ENCODE measurements at places on chromosomes 7 and 10. TPM values are rescaled to one million over a fixed set of nuclear protein-coding genes. Genes with fewer than 3 reads are reported as not detected.

DNA sequence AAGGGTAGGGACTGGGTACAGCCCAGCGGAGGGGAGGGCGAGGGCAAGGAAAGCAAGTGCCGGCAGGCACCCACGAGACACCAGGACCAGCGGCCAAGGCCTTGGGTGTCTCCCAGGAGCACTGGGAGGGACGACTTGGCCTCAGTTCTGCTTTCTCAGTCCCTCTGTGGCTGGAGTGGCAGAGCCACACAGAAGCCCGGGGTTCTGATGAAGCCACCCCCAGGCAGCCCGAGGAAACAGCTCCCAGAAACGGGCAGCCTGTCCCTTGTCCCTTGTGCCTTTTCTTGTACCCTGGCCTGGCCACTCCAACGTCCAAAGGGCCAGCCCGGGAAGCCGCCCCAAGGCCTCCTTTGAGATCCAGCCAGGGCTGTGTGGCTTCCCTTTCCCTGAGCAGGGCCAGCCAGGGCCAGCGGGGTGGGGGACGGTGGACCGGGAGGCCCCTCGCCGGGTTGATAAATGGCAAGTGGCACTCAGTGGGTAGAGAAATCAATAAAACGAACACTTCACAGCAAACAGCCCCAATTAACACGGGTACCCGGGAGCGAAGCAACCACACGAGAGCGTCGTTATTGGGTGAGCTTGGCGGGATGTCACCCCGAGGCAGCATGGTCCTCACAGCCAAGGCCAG is 69.8 kb upstream of the GNA12 start:
- DNase-seq: no peak

DNA sequence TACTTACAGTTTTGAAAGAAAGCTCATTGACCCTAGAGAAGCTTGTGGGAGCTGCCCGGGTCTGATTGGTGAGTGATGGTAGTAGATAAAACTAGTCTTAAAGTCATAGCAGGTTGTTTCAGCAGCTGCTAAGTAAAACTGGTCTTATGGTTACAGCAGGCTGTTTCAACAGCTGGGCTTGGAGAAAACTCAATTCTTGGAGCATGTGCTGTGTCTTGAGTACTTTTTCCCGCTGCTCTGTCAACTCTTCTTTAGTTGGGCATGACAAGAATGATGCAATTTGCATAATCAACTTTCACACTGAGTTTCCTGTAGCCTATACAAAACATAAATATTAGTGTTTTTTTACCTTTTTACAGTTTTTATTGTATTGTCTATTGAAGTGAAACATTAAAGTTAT is 707.9 kb downstream of the AUTS2 start:
- no peak for DNase-seq

- DNase-seq: no peak
Measured at GRCh38 chr10:79984851-79985250, 35.9 kb upstream of the SFTPD start.

The IDI2 gene
- not detected for total RNA-seq

The TMEM229A gene
- not detected for total RNA-seq

GRCh38 chr7:122764020-122764419 is 61.3 kb upstream of the RNF148 start:
- no peak for DNase-seq

DNA sequence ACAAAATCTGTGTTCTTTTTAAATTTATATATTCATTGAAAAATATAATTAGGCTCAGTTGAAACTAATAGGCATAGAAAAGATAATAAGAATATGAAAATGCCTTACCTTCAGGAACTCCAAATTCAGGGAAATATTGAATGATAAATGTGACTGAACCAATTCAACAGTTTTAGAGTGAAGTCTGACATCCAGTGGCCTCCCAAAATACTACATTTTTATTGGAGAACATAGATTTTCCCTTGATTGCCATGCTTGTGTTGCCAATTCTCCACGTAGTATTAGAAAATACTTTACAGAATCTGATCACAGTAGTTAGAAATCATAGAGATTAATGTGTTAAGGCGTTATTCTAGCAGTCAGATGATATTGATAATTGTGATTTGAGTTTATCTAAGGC is 1246.7 kb downstream of the GATA3 start:
- DNase-seq: no peak

- DNase-seq: no peak
Measured at GRCh38 chr7:34837801-34838201, 179.8 kb downstream of the NPSR1 start.

The CHAT gene
- not detected for total RNA-seq

Measured in naive thymus-derived CD8-positive, alpha-beta T cell (primary cell).